ENCODE measurements at places on chromosomes 13 and 19.

- peaks cover 2% of the 10 kb centered on the region for H3K36me3 ChIP-seq
- DNase-seq, result no peak
- H3K27ac ChIP-seq, result no peak overlapping the region
Measured at GRCh38 chr19:3441089-3441985, 39.0 kb downstream of the SMIM24 start.

GRCh38 chr13:98212763-98213162 lies 35.7 kb upstream of the RNF113B start:
- H3K27me3 ChIP-seq, result no peaks in the 10 kb centered on the region
- no peak overlapping the region for H3K4me3 ChIP-seq
- no peak for DNase-seq
- peak overlapping the region; percentile 66 for H3K27ac ChIP-seq
- H3K4me1 ChIP-seq, result peaks cover 67% of the 10 kb centered on the region
- H3K36me3 ChIP-seq, result peaks cover 14% of the 10 kb centered on the region

GRCh38 chr13:112067871-112068539 lies 1.1 kb downstream of the SOX1 start:
- no peak overlapping the region for H3K27ac ChIP-seq
- H3K27me3 ChIP-seq, result peaks cover 84% of the 10 kb centered on the region
- peaks cover 17% of the 10 kb centered on the region for H3K4me1 ChIP-seq
- no peak for DNase-seq

GRCh38 chr19:17159466-17160393 lies 55.4 kb upstream of the USE1 start:
- no peak overlapping the region for H3K27ac ChIP-seq
- H3K36me3 ChIP-seq, result peaks cover 47% of the 10 kb centered on the region
- H3K4me3 ChIP-seq, result no peak overlapping the region

DNA sequence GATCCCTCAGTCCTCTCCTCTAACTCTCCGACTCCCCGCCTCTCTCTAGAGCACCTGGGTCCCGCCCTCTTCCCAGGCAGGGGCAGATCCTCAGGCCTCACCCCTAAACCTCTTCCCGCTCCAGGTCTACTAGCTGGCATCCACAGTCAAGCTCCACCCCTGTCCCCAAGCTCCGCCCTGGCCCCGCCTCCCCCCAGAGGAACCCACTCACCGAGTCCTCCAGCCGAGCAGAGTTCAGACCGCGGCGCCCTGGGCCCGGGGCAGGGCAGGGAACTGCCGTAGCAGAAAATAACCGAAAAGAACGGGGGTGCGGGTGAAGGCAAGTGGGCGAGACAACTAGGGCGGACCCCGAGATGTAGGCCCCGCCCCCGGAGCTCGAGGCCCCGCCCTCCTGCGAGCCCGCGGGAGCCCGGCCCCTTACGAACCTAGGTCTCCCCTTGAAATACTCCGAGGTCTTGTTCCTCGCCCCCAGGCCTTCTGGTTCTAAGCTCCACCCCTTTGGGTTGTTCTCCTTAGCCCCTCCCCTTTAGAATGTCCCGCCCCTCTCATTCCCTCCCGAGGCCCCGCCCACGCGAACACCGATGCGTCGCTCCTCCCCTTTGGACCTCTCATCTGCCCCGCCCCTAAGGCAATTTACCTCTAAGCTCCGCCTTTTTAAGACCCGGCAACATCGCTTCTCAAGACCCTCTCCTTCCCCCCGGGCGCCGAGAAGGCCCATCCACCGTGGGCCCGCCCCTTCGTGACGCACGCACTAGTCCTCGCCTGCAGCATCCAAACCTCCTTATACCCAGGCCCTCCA lies at the start of gene GGN:
TSS of gene GGN (minus strand) at position 485 of the 799 bp plus-strand sequence. CDS start 773 bp downstream, outside the sequence.
- H3K4me3 ChIP-seq, result peak within 1 kb of the TSS; percentile 93
- H3K27me3 ChIP-seq, result peaks cover 20% of the 10 kb centered on the region

GRCh38 chr13:72194523-72194922 lies 327.5 kb upstream of the DACH1 start:
- peak overlapping the region; percentile 7 for H3K27ac ChIP-seq
- no peaks in the 10 kb centered on the region for H3K27me3 ChIP-seq
- DNase-seq, result no peak
- H3K4me3 ChIP-seq, result no peak overlapping the region
- peaks cover 38% of the 10 kb centered on the region for H3K4me1 ChIP-seq
- no peaks in the 10 kb centered on the region for H3K36me3 ChIP-seq

DNA sequence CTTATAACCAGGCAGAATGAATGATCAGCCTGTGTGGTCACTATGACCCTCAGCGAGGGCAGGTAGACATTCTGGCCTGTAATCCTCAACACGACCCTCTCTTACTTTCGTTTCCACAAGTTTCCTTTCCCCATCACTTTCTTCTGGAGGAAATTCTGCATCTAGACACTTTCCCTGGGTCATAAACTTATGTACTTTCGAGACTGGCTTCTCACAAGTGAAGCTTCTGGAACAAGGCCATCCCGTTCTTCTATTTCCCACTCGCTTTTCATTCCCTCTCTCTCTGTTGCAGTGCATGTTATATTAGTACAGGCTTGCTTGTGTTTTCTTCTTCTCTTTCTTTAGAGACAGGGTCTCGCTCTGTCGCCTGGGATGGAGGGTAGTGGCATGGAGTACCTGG lies 23.1 kb upstream of the KL start:
- H3K27me3 ChIP-seq, result peaks cover 5% of the 10 kb centered on the region
- peaks cover 6% of the 10 kb centered on the region for H3K4me1 ChIP-seq
- DNase-seq, result no peak
- no peak overlapping the region for H3K4me3 ChIP-seq

GRCh38 chr13:84946192-84946591 lies 853.0 kb downstream of the SLITRK6 start:
- no peak overlapping the region for H3K27ac ChIP-seq
- no peak overlapping the region for H3K4me3 ChIP-seq
- DNase-seq, result no peak
- H3K27me3 ChIP-seq, result no peaks in the 10 kb centered on the region
- H3K36me3 ChIP-seq, result no peaks in the 10 kb centered on the region
- H3K4me1 ChIP-seq, result no peaks in the 10 kb centered on the region

GRCh38 chr13:44302233-44302632 lies 71.4 kb upstream of the SERP2 start:
- DNase-seq, result no peak
- no peak overlapping the region for H3K27ac ChIP-seq
- no peak overlapping the region for H3K4me3 ChIP-seq

- H3K27me3 ChIP-seq, result no peaks in the 10 kb centered on the region
- no peak overlapping the region for H3K4me3 ChIP-seq
- no peaks in the 10 kb centered on the region for H3K4me1 ChIP-seq
- no peak overlapping the region for H3K27ac ChIP-seq
- no peaks in the 10 kb centered on the region for H3K36me3 ChIP-seq
Measured at GRCh38 chr13:56706485-56706884, 434.2 kb upstream of the PRR20A start.

DNA sequence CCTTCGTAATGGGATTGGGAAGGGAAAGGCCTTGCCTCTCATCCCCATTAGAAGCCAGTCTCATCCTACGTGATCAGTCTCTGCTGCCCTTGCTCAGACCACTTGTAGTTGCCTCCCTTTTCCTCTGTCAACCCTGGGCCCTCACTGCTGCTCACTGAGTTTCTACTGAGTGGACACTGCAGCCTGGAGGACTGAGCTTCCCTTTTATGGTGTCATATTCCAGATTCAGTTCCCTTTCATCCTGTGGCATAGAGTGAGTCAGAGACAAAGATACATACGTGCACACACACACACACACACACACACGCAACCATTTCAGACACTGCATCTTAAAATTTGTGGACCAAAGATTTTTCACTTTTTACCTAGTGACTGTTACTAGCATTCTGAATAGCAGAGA lies 56.6 kb downstream of the COG3 start:
- no peak for DNase-seq
- no peak overlapping the region for H3K27ac ChIP-seq
- no peaks in the 10 kb centered on the region for H3K27me3 ChIP-seq
- no peak overlapping the region for H3K4me3 ChIP-seq
- peaks cover 6% of the 10 kb centered on the region for H3K4me1 ChIP-seq
- peaks cover 44% of the 10 kb centered on the region for H3K36me3 ChIP-seq

DNA sequence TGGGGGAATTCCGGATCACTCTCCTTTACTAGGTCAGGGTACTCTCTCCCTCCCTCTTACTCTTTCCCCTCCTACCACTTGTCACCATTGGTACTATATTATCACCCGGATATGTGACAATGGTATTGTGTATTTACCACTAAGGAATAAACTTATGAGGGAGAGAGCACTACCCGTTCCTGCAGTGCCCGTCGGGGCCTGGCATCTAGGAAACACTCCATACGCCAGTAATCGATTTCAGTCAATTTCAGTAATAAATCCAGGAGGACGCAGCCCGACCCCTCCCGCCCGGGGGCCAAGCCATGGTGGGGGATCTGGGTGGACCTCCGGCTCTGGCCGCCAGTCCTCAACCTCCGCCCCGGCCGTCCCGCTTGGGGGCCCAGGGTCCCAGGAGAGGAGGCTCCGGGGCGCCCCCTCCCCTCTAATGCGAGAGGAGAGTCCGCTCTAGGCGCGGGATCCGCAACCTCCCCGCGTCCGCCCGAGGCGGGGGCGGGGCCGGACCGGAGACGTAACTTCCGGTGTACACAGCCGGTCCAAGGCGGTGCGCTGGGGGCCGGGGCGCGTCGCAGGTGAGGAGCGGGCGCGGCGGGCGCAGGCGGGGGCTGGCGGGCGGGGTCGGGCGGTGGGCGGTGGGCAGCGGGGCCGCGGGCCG lies at the start of gene GARRE1:
TSS of gene GARRE1 (plus strand) at position 509 of the 652 bp plus-strand sequence. CDS start 45,920 bp downstream, outside the sequence.
- H3K36me3 ChIP-seq, result peaks cover 1% of the 10 kb centered on the region
- peak within 1 kb of the TSS; percentile 96 for H3K27ac ChIP-seq
- H3K4me3 ChIP-seq, result peak within 1 kb of the TSS; percentile 87

- H3K4me1 ChIP-seq, result peaks cover 21% of the 10 kb centered on the region
- no peaks in the 10 kb centered on the region for H3K36me3 ChIP-seq
- peak; percentile 64 for DNase-seq
Measured at GRCh38 chr13:52159159-52159982, at the start of gene NEK3. Gene NEK3, minus strand, starts transcription at chr13:52159597. Its CDS starts 3,406 bp downstream, at chr13:52156191.

- no peak for DNase-seq
- no peak overlapping the region for H3K27ac ChIP-seq
- H3K36me3 ChIP-seq, result no peaks in the 10 kb centered on the region
- no peaks in the 10 kb centered on the region for H3K4me1 ChIP-seq
- H3K27me3 ChIP-seq, result peaks cover 2% of the 10 kb centered on the region
Measured at GRCh38 chr13:26037302-26037701, 14.5 kb downstream of the SHISA2 start.

DNA sequence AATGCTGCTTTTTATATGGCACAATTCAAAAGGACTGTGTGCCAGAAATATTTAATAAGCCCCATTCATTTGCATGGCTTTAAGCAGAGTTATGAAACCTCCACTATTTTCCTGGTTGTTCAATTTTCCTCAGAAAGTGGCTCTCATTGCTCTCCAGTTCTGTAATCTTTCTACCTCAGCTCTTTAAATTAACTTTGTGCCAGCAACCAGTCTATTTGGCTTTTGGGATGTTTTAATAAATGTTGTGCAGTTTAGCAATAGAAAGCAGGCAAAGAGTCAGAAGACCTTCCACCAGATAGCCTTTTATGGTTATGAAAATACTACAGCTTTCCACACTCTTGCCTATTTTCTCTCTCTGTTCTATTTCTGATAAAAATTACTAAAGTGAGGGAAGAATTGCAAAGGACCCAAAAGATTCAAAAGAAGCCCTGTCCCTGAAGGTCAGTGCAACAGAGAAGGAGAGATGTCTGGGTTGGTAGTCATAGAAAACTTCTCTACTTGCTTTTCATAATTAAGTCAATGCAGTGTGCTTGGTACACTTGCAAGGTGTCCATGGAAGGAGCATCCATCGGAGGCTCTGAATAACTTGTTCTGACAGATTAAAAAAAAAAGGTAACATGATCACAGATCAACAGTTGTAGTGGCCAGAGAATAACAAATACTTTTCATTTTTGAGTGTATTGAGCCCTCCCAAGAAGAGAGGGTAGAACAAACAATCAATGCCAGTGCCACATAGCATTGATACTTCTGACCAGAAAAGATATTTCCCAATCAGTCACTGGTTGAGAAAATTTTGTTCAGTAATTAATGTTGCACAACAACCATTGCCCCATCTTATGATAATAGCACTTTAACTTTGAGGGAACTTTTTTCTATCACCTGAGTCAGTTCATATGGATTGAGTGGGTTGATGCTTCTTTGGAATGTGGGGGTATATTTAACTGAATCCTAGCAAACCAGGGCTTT lies 48.4 kb upstream of the SPRY2 start:
- no peak overlapping the region for H3K27ac ChIP-seq
- H3K4me1 ChIP-seq, result no peaks in the 10 kb centered on the region
- DNase-seq, result no peak
- peaks cover 6% of the 10 kb centered on the region for H3K36me3 ChIP-seq
- no peaks in the 10 kb centered on the region for H3K27me3 ChIP-seq
- H3K4me3 ChIP-seq, result no peak overlapping the region

DNA sequence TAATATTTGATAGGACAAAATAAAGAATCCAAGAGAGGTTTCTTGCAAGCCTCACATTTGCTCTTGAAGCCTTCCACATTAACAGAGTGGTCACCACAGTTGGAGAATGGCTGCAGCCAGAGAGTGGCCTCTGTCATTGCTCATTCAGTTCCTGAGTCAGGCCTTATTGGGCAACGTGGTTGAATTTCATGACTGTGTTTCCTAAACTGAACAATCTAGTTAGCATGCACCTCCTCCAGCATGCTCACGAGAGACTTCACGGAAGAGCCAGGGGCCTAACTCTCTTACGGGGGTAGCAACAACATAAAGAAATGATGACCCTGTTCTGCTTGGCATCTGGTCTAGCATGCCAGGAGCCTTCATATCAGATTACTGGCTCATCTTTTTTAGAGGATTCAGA lies 9.6 kb upstream of the UBL3 start:
- H3K36me3 ChIP-seq, result no peaks in the 10 kb centered on the region
- H3K4me3 ChIP-seq, result no peak overlapping the region
- DNase-seq, result no peak
- no peak overlapping the region for H3K27ac ChIP-seq
- H3K4me1 ChIP-seq, result peaks cover 27% of the 10 kb centered on the region

DNA sequence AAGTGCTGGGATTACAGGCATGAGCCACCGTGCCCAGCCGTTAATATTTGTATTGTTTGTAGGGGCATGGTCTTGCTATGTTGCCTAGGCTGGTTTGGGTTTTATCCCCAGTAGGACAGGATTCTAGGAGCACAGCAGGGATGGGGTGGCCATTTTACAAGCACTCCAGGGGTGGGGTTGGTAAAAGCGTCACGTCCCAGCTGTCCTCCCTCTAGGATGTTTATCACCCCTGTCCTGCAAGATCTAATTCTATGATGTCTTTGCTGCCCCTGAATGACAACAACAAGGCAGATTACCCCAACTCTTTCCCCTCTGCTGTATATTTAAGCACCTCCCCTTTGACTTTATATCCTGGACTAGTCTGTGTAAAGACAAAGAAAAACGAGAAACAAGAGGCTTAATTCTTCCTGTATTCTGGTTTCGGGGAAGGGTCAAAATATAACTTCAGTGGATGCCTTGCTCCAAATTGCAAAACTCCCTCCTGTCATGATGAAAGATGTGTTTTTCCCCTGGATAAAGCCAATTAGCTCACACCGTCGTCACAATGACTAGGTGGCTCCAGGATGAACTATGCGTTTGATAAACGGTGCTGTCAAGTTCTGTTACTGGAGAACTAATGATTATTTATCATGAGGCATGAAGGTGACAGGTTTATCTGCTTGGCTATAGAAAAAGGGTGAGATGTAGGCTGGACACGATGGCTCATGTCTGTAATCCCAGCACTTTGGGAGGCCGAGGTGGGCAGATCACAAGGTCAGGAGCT lies 27.8 kb upstream of the OR1M1 start:
- H3K27ac ChIP-seq, result peak overlapping the region; percentile 84
- H3K4me1 ChIP-seq, result peaks cover 34% of the 10 kb centered on the region
- H3K36me3 ChIP-seq, result no peaks in the 10 kb centered on the region
- no peak for DNase-seq

Measured in mesothelial cell of epicardium (in vitro differentiated cells).